CD4-positive, alpha-beta T cell treated with Interleukin-15 for 4 hours (primary cell): ENCODE measurements at places on chromosomes 4 and X.

DNA sequence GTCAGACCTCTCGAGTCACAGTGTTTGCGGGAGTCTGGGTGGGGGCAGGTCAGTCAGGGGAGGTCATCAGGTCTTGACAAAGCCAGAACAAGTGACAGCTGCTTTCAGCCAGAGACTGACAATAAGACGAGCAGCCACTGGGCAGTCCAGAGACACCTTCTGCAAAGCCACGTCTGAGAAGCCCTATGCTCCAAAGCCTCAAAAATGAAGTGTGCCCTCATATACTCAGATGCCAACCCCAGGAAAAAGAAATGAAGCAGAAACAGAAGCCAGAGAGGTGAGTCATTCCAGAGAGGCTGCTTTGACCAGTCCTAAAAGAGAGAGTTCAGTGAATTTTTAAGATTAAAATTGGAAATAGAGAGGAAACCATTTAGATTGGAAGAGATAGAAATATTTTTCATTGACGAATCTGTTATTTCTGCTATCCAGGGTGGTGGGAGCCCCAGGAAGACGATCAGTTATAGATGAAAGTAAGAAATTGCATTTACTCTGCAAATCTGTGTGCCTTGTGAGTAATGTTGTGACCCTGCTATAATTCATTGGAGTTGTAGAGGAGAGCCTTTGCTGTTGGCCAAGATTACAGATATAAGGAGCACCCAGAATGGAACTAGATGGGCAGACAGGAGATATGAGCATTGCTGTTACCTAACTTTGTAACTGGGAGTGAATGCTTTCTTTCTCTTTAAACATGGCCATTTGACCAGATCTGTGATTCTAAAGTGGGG is 77.9 kb downstream of the LRRC66 start:
- DNase-seq: no peak

DNA sequence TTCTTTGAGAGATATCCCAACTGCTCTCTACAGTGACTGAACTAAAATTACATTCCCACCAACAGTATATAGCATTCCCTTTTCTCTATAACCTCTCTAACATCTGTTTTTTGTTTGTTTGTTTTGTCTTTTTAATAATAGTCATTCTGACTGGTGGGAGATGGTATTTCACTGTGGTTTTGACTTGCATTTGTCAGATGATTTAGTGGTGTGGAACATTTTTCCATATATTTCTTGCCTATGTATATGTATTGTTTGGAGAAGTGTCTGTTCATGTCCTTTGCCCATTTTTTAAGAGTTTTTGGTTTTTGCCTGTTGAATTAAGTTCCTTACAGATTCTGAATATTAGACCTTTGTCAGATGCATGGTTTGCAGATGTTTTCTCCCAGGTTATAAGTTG is 9.0 kb downstream of the USO1 start:
- no peak for DNase-seq

DNA sequence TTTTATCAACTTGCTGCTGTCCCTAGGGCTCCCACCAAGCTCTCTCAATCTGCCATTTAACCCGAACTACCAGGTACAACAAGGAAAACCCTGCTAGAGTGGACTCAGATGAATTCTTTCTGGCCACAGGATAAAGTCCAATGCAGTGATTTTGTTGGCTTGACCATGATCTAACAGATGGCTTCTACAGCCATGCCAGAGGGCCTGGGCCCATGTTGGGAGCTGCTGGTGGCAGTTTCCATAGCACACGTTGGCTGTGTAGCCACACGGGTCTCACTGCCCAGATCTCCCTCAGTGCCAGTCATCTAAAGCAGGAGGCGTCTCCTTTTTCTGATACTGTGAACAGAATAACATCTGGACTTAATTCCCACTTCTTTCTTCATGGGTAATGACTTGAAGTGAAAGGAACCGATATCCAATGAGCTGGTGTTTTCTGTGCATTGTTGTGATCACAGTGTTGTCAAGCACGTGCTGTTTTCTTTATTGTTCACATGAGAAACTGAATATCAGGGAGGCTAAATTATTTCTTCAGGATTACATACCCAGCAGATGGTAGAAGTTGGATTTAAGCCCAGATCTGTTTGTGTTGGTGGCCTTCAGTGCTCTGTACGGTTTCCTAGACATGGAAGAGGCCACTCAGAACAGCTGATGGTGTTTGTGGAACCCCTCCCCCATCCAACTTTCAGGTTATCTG is 85.2 kb upstream of the CLCN4 start:
- DNase-seq: no peak

DNA sequence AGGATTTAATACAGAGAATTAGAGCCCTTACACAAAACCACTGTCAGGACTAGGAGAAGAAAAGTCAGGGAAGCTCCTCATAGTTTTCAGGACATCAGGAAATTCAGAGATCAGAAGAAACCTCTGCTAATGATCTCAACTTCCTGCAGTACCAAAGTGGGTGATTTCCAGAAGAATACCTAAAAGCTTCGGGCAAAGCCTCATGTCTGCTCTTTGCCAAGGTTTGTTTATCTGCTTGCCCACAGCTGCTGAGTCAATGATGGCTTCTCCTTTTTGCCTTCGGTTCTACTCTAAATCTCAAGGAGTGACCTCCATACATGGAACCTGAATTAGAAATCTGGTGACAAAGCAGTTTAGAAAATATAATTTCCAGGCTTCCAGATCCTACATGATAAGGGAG is 68.4 kb downstream of the USP38 start:
- DNase-seq: no peak

DNA sequence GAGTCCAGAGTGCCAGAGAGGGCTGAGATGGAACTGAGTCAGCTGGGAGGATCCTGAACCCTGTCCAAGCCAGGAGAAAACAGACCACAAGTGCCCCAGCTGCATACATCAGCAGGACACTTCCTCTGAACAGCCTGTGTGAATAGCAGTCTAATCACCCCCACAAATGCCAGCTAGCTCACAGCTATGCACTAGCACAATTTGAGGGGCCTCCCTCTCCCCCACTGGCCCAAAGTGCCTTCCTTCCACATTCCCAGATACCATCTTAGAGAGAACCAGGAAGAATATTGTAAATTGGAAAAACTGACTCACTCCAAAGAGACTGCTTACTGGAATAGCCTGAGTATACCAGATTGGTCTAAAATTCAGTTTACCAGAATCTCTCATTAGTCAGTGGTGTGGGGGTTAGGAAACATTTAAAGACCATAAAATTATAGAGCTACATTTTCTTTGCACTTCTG is 292.6 kb upstream of the KLF3 start:
- DNase-seq: no peak

DNA sequence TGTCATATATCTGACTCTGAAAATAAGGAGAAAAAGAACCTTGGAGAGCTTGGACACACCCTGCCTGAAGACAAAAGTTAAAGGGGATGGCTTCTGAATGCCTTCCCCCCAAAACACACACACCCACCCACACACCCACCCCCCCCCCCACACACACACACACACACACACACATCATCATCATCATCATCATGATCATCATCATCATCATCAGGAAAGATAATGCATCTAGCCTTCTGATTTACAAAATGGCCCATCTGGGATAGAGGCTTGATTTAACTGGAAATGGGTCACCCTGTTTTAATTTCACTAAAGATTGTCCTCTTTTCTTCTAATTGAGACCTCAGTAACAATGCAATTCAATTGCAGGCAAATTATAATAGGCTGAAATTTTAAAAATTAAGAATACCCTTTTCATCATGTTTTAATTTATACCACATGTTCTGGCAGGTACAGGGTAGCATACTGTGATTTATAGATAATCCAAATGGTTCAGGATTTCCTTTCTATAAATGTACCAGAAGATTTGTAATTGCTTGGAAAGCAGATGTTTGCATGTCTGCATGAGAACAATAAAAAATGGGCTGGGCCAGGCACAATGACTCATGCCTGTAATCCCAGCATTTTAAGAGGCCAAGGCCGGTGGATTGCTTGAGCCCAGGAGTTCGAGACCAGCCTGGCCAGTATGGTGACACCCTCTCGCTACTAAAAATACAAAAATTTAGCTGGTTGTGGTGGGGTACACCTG is 56.5 kb downstream of the TRIM2 start:
- DNase-seq: no peak

DNA sequence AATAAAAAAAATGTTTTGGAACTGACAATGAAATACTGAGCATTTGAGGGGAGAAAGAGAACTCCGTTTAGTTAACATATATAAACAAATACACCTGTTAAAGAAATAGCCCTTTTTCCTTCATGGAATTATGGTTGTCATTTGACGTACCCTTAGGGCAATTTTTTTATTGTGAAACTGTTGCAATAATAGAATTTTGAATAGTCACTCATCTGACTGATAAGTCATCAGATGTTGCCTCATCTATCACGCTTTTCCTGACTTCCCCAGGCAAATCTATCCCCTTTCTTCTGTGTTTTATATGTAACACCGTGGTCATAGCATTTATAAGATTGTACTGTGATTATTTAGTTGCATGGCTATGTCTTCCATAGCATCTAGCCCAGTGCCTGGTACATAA is 69.0 kb upstream of the HDAC8 start:
- no peak for DNase-seq

DNA sequence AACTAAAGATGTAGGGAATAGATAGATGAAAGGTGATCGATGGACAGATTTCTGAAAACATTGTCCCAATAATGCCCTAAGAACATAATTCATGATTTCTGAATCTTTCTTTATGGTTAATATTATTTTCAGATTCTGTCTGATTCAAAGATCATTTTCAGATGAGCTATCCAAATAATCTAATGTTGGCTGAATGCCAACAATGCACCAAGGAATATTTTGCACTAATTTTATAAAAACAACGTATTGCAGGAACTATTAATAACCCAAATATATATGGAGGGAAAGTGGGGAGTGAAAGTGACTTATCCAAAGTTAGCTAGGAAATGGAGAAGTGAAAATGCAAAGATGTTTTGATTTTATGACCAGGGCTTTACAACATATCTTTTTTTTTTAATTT is 1675.5 kb downstream of the STIM2 start:
- DNase-seq: no peak

DNA sequence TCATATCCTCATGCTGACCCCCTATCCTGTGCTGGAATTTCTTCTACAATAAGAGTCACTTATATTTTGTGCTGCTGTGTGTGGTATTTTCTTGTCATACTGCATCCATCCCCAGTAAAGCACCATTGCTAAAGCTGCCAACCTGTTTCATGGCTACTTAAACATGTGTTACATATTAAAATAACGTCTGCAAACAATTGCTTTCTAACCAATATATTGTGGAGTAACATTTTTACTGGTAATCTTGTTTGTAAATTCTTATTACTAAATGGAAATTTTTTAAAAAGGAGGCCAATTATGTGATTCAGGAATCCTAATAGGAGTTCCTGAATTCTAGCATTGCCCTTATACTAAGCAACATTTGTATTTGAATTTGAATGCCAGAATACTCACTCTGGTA is 160.3 kb upstream of the VEGFC start:
- DNase-seq: no peak

DNA sequence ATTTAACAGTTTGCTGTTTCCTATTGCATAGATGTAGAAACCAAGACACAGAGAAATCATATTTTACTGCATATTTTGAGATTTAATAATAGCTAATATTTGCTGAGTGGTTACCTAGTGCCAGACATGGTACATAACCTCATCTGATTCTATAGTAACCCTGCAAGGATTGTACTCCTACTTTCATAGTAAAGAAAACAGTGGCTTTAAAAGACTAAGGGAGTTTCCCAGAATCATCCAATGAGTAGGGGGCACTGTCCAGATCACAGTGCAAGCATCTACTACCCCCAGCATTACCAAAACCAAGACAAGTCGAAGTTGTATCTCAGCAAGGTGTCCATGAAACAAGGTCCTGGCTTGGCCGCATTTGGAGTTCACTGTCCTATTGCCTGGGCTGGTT is 224.5 kb upstream of the TENM3 start:
- no peak for DNase-seq

- DNase-seq: no peak
Measured at GRCh38 chr4:165982934-165983333, 109.9 kb downstream of the TLL1 start.

DNA sequence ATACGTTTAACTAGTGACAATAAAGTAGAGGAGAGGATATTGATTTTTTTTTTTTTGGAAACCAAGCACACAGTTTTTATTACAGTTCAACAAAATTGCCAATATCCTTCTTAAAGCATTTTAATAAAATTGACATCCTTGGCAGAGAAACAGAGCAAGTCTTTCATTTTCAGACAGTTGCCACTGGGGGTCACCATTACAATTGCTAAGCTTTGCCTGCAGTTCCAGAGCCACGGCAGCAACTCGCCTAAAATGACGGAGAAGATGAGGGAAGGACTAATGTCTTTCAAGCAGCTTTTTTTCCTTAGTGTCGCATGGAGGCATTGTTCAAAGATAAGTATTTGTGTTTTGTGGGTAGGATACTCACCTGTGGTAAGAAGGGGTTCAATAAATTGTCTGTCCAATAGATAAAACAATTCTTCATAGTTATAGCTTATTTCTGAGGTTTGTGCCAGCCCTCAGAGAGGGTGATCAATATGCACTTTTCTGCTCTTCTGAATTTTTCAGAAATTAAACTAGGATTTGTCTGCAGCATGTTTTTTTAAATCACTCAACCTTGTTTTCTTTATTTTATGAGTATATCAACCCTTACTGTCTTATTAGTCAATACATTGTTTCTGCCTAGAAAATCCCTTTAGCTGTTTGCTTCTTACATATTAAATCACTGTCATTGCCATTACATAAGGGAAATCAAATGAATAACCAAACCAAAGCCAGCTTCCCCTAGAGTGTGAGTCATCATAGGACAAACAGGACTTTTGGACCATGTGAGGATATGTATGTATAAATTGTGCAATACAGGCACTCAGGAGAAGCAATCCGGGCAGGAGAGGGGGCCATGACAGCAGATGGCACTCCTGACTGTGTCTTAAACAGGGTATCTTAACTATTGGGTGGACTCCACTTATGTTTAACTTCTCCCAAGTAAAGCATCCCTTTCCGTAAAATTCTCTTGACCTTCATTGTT is 508.1 kb upstream of the ARX start:
- DNase-seq: no peak

DNA sequence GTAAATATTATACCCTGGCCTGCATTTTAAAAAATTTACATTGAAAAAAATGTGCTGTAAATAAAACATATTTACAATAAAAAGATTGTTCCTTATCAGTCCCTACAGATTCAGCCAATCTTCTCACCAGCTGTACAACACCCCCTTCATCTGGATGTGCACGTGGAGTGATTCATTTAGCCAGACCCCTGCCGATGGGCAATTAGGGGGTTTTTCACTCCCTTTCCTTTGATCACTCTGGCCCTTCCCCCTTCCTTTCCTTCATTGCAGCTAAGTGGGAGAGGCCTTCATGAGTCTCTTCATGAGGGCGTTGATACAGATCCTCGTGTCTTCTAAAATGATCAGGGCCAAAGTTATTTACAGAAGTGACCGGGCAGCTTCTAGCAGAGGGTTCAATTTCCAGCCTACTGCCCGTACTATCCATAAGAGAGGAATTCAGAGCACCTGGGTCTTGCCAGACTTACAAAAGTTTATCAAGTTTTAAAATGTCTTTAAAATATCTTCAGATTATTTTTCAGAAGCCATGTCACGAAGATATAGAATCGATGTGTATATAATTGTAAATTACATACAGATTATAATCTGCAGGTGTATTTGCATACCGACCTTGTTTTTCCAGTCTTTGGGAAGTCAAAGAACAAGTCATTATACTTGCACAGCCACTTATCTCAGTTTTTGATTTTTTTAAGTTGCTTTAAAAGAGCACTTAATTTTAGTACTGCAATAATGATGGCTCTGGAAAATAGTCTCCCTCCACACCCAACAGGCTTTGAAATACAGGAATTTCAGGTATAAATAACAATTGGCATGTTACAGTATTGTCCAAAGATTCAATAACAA is 21.4 kb upstream of the RASL11B start:
- no peak for DNase-seq

- DNase-seq: no peak
Measured at GRCh38 chr4:6467600-6467999, 4.8 kb downstream of the PPP2R2C start.
